AG08395 (cell line): ENCODE measurements at places on chromosomes 3 and 15.

GRCh38 chr3:41845826-41846225 lies 116.1 kb downstream of the ULK4 start:
- no peak for DNase-seq

- DNase-seq: no peak
Measured at GRCh38 chr15:41919954-41920538, 26.2 kb upstream of the SPTBN5 start.

DNA sequence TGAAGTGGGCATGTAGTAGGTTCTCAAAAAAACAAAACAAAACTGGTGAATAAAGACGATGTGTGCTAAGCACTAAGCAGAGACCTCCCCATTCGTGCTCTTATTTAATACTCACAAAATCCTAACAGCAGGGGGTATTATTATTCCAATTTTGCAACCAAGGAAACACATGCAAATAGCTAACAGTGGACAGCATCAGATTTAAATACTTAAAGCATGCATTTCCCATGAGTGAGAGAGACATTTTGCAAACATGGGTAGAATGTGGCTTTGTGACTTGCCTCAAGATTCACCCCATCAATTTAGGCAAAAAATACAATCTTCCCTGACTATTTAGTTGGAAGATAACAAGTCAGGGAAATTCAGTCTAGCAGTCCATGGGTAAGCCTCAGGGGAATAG lies 946.2 kb upstream of the CFAP20DC start:
- no peak for DNase-seq

DNA sequence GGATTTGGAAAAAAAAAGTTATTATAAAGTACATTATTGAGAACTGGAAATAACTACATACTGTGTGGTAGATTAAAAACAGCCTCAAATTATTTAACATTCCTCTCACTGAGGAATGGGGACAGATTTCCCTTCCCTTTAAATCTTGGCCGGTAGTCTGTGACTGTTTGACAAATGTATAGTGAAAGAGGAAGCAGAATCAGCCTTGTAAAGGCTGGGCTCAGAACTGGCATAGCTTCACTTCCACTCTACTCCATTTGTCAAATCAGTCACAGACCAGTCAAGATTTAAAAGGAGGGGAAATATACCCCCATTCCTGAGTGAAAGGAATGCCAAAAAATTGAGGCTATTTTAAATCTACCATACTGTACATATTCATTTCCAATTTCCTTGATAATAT lies 18.2 kb upstream of the B4GALT4 start:
- no peak for DNase-seq

DNA sequence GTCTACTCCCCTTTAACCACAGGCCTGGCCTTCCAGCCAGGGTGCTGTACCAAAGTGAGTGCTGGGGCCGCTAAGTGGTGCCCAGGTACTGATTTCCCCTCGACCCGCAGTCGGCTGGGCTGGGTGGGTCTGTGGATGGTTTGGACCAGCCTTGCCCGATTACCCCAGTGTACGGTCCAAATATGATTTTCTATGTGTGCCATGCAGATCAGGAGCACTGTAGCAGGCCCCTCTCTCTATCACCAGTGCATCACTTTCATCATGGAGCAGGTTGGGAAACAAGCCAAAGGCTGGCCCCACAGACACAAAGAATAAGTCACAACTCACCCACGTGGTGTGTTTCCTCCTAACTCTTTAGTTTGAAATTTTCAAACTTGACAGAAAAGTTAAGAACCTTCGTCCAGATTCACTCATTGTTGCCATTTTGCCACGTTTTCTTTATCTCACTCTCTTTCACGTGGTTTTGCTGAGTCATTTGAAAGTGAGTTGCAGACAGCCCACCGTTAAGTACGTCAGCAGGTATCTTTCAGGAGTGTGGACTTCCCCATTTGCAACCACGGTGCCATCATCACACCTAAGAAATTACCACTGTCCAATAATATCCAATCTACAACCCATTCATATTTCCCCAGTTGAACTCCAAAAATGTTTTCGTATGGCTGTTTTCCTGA lies 37.0 kb downstream of the ZNF710 start:
- no peak for DNase-seq

- no peak for DNase-seq
Measured at GRCh38 chr3:87461036-87461435, 184.7 kb upstream of the POU1F1 start.

GRCh38 chr3:71905426-71905825 lies 120.5 kb upstream of the PROK2 start:
- no peak for DNase-seq

DNA sequence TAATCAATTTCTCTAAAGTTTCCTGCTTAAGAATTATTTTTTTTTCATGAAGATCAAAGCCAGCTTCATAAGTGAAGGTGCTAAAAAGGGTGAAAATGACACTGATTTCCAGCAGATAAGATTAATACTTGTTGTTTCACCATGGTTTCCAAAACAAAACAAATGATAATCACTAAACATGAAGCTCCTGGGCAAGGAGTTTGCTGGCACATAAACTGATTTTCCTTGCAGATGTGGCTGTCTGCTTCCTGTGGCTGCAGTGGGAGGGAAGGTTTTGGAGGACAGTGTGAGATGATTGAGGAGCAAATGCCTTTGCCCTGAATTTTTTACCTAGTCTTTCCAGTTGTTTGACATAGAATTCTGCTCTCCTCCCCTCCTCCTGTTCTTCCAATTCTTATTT lies 228.8 kb downstream of the DIPK2A start:
- no peak for DNase-seq

GRCh38 chr3:177579419-177579818 lies 382.1 kb upstream of the TBL1XR1 start:
- DNase-seq: no peak

DNA sequence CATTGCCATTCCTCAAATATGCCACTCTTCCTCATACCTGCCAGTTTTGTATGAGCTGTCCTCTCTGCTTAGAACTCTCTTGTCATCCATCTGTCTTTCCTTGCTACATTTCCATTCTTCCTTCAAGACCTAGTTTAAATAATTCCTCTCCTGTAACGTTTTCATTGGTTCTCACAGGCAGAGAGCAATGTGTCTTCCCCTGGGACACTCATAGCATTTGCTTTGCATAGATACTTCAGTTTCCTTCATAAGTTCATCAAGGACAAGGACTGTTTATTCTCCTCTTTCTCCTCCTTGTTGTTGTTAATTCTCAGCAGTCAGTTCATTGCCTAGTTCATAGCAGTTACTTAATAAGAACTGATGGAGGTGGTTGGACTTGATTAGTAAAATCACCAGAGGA lies 10.5 kb downstream of the NR2C2 start:
- no peak for DNase-seq

DNA sequence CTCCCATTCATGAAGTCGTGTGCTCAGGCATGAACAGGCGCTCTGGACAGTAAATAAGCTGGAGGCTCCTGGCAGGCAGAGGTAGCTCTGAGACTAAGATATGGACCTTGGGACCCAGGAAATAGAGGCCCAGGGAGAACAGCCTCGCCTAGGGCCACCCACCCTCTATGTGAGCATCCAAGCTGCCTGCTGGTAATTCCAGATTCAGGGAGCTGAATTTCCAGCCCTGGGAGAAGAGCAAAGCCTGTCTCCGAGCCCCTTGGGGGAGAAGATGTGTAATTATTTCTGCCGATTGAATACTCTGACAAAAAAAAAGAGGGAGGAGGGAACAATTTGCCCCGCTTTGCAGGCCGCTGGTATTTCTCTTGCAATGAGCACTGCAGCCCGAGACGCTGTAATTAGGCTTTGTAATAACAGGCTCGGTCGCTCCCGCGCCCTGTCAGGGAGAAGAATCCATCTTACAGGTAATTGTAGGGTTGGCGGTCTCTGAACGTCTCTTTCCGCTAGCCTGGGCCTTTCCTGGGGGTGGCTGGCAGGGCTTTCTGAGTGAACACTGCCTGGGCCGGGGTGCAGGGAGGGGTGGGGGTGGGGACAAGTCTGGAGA lies 131.5 kb downstream of the WNT7A start:
- DNase-seq: no peak

GRCh38 chr3:195008816-195009215 lies 262.1 kb downstream of the XXYLT1 start:
- no peak for DNase-seq

GRCh38 chr15:74625693-74626092 lies 10.1 kb downstream of the CLK3 start:
- DNase-seq: no peak

DNA sequence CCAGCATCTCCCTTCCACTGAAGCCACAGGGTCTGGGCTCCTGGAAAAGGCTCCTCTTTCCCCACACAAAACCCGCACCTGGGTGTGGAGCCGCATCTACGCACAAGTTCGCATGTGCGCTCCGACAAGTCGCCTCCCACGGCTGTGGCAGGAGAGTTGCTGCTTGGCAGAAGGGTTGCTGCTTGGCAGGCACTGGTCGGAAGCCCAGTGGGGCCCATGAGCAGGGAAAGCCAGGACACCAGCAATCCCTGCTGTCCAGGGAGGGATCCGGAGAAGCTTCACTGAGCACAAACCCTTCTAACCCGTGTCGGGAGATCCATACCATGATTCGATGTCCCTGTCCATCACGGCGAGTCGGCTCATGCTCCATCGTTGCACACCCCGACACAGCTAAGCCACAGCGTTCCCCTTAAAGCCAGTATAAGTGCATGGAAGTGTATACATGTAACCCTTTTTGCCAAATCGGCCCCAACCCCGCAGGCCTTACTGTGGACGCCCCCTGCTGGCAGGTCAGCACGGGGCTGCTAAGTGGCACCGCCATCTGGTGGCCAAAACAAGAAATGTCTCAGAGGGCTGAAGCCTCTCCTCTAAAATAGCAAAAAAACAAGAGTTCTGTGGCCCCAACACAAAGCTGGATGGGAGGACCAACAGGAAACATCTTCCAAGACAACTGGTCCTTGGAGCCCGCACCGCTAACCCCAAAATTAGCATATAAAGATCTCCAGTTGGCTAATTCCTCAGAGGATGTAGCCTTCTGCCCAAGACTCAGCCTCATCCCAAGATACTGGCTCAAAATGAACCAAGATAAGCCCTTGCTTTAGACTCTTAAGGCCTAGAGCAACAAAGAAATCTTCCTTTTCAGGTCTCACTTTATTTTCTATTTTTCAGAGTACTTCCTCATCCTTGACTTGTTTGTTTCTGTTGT lies 8.3 kb downstream of the ANKRD63 start:
- peak; percentile 80 for DNase-seq

- no peak for DNase-seq
Measured at GRCh38 chr15:76181705-76182107, 121.9 kb downstream of the TMEM266 start.

- DNase-seq: no peak
Measured at GRCh38 chr15:87322265-87322664, 934.3 kb downstream of the NTRK3 start.

DNA sequence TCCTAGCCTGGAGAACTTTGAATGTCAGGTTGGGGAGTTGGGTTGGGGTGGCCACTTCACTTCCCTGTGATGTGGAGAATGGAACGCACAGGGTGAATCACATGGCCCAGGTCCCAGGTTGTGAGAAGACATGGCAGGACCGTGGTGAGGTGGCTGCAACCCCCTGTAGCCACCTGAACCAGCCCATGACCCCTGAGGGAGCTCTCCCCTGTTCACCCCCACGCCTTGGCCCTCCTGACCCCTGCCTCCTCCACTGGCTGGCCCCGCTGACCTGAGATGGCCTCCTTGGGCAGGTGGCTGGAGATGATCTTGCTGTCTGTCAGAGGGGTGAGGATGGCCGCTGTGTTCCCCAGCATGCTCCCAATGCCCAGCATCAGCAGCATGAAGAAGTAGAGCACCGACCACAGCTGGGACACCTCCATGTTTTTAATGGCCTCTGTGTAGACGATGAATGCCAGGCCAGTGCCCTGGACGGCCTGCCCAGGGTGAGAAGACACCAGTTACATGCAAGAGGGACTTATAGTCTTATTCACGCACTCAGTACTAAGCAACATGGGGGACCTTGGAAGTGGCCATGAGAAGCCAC lies 31.0 kb downstream of the SLC6A20 start:
- DNase-seq: no peak

DNA sequence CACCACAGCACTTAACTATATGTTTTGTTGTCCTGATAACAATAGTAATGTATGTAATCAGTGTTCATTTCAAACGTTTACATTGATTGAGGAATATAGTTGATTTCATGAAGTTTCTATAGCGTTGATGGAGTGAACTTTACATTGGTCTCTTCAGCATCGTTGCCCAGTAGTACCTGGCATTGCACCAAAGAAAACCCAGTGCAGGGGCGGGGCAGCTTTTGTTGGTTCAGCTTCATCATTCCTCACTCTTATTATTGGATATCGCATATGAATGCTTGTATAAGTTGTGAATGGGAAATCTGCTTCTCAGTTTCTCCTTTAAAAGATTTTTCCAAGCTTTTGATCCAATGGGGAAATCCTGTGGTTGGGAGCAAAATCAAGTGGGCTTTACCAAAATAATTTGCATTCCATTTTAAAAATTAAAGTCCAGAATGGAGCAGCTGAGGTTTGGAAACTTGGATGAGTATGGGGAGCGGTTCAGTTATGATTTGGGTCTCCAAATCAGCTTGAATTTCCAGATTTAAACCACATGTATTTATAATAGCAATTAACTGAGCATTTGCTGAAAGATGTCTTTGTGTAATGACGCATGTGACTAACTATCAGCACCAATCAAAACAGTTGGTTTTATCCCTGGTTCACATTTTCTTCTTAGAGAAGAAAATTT lies 213.7 kb downstream of the ALCAM start:
- DNase-seq: peak; percentile 38

DNA sequence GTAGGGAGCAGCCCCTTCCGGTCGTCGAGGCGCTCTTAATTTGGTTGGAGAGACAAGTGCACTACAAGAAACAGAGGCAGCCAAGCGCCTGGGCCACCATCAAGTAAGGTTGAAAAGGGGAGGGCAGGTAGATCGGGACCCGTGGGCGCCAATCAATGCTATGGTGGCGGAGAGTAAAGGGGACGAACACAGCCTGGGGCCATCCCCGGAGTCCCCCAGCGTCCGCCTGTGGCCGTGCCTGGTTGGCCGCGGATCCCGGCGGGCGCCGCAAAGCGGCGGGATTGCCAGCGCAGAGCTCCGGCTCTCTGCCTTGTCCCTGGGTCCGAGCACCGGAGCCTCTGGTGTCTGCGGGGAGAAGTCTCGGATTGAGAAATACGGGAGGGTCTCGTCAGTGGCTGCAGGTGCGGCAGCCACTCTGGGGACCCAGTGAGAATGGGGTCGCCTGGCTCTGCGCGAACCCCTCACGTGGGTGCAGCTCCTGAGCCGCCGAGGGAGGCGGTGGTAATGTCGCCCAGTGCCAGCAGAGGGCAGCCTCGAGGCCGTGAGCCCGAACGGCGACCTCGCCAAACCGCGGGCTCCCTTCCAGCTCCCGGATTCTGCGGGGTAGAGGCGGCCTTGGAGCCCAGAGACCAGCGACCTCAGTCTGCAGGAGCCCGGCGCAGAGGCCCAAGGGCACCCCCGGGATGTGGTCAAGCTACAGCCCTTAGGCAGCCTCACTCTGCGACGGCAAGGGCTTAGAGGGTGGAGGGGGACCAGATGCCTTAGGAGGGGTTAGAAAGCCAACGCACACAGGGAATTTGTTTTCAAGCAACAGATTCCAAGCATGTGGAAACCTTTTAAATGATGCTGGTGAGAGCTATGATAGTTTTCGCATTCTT lies 10.8 kb downstream of the FOXL2 start:
- peak; percentile 92 for DNase-seq

- no peak for DNase-seq
Measured at GRCh38 chr3:169822091-169822490, 9.4 kb upstream of the LRRC34 start.
